ENCODE measurements at places on chromosomes 16 and 17.

DNA sequence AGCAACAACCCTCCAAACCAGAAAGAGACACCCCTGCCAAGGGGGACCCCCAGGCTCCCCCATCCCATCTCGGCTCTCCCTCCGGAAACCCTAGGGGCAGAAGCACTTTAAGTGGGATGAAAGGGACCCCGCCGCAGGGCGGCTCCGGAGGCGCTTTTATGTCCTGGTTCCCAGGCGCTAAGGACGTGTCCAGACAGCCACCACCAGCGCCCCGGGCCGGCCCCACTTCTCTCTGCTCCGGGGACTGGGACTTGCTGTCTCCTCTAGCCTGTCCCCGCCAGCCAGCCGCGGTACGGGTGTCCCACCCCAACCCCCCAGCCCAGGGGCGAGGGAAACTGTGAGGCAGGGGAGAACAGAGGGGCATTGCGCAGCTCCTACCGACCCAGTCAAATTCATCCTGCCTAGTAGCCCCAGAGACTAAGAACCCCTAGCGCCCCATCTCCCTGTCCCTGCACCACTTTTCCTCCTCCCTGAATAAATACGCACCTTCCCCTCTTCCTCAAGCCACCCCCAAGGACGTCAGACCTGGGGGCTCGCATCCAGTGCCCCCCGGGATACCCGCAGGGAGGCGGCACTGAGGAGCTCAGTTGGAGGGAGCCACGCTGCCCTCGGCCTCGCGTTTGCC is 4.1 kb downstream of the SP6 start:
- DNase-seq = no peak

GRCh38 chr17:53142890-53143289 is 679.8 kb upstream of the KIF2B start:
- DNase-seq = no peak

GRCh38 chr16:22191532-22192260 is 14.4 kb upstream of the EEF2K start:
- no peak for DNase-seq

DNA sequence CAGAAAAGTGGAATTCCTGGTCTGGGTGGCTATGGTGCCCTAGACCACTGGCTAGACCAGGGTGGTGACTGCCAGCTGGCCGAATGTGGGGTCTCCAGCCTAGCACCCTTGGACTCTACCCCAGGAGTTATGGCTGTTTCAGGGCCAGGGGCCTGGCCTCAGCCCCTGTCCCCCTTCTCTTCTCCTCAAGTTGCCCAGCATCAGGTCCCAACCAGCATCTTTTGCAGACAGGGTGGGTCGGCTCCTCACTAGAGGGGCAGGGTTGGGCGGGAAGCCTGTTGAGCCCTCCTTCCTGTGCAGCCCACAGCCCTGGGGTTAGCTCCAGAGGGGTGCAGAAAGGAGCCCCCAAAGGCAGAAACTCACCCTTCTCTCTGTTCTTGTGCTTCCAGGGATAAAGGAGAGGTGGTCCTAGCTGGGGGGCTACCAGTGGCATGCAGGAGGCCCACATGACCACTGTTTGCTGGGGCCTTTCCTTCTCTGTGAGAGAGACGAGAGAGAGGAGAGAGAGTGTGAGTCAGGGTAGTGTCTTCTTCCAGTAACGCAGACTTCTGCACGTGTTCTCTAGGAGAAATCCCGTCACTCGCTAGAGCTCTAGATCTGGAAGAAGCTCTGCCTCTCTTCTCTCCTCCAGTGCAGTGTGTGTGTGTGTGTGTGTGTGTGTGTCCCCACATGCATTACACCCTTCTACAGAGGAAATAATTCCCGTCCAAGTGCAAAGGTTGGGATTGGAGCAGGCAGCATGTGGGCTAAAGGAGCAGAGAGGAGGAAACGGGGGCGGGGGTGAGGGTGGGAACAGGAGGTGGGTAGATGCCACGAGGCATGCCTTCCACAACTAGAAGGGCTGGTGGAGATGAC is 209.4 kb downstream of the SEC14L1 start:
- DNase-seq = no peak
